Breast epithelium (tissue), 4 donors: ENCODE measurements at places on chromosomes 16 and 17. TPM values are rescaled to one million over a fixed set of nuclear protein-coding genes. Genes with fewer than 3 reads are reported as not detected.

Gene TMEM132E
- under 0.01 TPM for total RNA-seq

Gene HBM
- 1.3 TPM for total RNA-seq

Gene SPATA22
- total RNA-seq: 0.98 TPM

Gene MYCBPAP
- 1.3 TPM for total RNA-seq

DNA sequence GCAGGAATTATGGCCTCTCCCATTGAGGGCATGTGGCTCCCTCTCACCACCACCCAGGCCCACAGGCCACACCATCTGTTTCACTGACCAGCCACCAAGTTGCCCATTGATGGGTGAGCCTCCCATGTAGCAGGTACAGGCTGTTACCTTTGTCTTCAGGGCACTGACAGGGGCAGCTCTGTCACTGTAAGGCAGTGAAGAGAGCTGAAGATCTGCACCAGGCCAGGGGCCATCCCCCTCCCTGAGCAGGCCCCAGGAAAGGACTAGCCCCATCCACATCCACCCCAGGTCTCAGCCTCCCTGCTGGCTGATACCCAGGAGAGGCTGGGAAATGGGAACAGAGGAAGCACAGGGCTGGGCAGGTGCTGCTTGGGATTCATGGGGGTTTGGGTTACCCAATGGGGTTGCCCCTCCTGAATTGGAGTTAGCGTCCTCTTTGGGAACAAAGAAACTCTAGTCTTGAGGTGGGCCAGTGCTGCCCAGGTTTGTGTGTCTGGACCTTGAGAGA is 1691.4 kb downstream of the TP53TG3F start:
- DNase-seq: no peak

DNA sequence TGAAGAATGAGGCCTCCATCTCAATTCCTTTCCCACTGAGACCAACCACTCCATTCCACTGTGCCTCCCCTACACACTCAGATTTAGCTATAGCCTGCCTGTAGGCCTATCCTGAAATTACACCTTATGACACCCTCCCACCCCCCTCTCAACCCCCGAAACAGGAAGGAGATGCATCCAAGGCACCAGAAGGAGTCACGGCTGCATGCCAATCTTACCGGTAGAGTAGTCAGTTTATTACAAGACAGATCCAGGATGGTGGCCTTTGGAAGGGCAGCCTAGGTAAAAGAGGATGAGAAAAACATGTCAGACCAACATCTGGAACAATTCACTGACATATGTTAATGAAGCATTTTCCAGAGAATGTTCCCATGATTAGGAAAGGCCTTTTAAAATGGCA is 2.6 kb downstream of the LRRC59 start:
- DNase-seq: no peak

DNA sequence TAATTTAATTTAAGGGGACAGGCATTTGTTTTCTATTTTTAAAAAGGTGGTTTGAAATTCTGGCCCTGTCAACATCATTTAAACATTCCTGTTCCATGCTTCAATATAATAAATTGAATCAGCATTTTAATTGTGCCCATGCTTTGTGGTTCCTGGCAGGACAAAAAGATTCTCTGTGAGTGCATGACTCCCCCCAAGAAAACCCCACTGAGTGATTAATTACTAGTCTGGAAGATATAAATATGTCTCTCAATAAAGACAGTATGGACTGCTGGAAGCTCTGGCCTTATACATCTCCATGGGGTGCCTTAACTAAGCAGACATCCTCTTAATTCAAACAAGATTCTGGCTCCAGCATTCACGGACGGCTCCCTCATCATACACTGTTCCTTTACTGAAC is 95.0 kb upstream of the PSMD7 start:
- DNase-seq: no peak

DNA sequence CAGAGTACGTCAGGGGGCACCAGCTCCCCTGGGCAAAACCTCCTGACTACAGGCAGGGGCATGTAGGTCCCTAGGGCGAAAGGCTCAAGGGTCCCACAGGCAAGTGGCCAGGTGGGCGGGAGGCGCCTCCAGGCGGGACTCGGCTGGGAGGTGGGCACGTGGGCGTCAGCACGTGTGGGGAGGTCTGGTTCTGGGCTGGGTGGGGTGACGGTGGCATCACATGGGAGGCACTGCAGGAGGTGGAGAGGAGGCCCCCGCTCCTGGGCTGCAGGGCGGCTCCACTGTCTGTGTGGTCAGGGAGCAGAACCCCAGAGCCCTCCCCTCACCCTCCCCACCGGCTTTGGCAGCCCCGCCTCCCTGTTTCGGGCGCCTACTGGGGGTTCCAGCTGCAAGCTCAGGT is 52.7 kb downstream of the ACTG1 start:
- DNase-seq: no peak

DNA sequence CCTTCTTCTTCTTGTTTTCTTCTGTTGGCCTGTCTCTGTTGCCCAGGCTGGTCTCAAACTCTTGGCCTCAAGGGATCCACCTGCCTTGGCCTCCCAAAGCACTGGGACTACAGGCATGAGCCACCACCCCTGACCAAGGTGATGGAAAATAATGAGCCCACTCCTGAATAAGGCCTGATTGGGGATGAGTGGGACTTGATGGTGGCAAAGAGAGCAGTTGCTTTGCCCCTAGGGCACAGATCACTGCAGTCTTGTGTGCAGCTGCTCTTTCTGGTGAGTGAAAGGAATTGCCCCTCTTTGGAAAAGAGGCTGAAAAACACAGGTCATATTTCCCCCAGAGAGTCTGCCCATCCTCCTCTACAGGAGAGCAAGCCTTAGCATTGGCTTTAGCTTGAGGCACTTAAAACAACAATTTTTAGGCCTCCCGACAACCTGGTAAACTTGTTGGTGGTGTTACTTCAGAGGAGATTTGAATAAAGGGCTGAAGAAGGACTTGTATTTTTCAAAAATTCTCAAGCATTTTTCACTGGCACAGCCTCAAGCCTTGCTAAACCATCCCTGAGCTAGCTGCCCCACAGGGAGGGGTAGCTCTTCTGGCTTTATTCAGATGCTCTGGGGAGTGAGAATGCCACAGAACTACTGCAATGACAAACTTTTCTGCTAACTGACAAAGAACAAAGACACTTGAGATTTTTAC is 6.1 kb upstream of the PDP2 start:
- no peak for DNase-seq

GRCh38 chr17:77485089-77485833 is 344.5 kb downstream of the SEC14L1 start:
- no peak for DNase-seq

Gene PRR29
- 1.3 TPM for total RNA-seq

DNA sequence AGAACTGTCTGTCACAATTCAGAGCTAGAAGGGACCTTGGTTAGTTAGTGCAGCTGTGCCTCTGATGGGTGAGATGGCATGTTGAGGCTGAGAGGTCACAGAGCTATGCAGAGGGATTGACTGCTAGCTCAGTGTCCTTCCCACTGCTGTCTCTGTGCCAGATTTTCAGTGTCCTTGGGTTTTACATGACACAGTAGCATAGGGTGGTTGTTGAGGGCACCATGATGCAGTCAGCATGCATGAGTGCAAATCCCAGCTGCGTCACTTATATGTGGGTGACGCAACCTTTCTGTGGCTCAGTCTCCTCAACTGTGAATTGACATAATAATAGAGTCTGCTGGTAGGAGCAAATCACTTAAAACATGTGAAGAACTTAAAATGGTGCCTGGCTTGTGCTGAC is 2.7 kb downstream of the MT1A start:
- no peak for DNase-seq

DNA sequence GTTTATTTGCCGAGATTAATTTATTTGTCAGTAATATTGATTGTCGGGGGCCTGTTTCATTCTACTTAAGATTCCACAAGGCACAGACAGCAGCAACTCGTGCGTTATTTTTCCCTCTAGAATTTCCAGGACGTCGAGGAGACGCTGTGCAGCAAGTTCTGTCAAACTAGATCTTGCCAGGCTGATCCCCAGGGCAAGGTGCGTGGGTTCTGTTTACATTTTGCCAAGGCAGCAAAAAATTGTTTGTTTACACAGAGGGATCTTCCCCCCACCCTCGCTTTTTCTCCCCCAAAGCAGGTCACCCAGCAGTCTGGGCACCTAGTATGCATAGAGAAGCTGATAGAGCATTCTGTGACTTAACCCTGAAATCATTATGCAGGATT is 111.4 kb downstream of the IRX3 start:
- peak; percentile 49 for DNase-seq

DNA sequence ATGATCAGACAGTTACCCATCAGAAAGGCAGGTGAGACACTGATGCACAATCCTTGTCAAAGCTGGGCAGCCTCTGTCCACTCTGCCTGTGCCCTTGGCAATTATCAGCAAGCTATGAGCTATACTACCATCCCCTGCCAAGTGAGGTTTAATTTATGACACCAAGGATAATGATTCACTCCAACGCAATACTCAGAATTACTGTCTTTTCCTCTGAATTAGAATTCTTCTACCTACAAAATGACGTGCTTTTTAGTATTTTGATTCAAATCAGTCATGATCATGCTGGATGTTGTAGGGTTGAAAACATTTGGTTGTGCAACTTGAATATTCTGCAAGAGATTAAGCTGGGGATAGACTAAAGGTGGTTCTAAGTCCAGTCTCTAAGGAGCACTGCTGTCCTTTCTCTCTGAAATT is 116.8 kb upstream of the SOX9 start:
- DNase-seq: no peak

DNA sequence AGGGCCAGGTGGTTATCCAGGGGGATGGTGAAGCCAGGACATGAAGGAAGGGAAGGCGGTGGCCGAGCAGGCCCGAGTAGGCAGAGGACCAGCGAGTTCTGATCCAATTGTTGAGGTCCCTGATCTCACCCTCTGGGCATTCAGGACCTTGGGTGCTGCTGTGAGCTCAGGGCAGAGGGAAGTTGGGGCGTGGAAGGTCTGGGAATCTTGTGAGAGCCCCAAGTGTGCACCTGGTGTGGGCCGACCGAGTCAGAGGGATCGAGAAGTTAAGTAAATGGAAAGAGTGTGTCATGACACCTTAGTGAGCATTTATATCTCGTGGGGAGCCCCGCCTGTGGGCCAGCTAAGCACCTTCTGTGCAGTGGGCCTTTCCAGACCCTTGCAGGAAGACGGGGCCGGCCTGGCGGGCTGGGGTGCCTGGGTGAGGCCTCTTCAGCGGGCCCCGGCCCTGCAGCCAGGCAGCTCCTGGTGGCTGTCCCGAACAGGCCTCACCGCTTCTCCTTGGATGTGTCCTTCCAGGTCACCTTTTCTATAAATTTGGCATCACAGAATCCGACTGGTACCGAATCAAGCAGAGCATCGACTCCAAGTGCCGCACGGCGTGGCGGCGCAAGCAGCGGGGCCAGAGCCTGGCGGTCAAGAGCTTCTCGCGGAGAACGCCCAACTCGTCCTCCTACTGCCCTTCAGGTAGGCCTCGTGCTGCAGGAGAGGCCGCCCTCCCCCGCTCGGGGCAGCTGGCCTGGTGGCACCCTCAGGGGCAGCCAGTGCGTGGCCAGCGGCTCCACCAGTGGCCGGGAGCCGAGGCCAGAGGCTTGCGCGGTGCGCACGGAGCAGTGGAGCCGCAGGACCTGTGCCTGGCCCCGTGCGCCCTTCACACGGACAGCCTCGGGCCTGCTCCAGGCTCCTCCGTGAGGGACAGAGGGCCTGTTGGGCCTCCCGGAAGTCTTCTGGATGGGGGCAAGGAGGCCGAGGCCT is 76.0 kb downstream of the BANP start:
- no peak for DNase-seq

DNA sequence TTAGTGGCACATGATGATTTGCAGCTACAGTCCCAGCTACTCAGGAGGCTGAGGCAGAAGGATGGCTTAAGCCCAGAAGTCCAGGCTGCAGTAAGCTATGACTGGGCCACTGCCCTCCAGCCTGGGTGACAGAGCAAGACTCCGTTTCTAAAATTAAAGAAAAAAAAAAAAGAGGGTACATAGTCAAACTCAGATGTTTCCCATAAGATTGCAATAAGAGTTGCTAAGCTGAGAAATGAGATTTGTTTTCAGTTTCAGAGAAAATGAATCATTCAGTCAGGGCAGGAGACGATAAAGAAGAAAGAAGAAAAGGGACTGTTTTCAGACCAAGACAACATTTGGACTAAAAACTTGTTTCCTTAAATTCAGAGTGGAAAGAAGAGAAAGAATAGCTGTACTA is 30.2 kb upstream of the PHLPP2 start:
- no peak for DNase-seq
